CD8-positive, alpha-beta memory T cell (primary cell): ENCODE measurements at places on chromosomes 7 and 10. TPM values are rescaled to one million over a fixed set of nuclear protein-coding genes. Genes with fewer than 3 reads are reported as not detected.

The SH2D4B gene
- total RNA-seq = 0.13 TPM

The AKR1B1 gene
- total RNA-seq = 117 TPM

The ITGB8 gene
- total RNA-seq = 0.27 TPM

The SFTPA1 gene
- total RNA-seq = not detected

The SYT15 gene
- total RNA-seq = 0.70 TPM

The GNGT1 gene
- not detected for total RNA-seq

The FANK1 gene
- total RNA-seq = 0.44 TPM

The PROSER2 gene
- total RNA-seq = 1.5 TPM

- H3K4me3 ChIP-seq = peak overlapping the region; percentile 53
- H3K36me3 ChIP-seq = peaks cover 35% of the 10 kb centered on the region
- H3K27me3 ChIP-seq = no peaks in the 10 kb centered on the region
- peaks cover 58% of the 10 kb centered on the region for H3K4me1 ChIP-seq
- peak; percentile 52 for DNase-seq
Observed at GRCh38 chr10:128064108-128064969, 61.9 kb downstream of the MKI67 start.

- H3K4me1 ChIP-seq = no peaks in the 10 kb centered on the region
- no peaks in the 10 kb centered on the region for H3K27me3 ChIP-seq
- peaks cover 4% of the 10 kb centered on the region for H3K36me3 ChIP-seq
- no peak overlapping the region for H3K27ac ChIP-seq
Observed at GRCh38 chr7:75984130-75985008, 10.0 kb downstream of the TMEM120A start.

DNA sequence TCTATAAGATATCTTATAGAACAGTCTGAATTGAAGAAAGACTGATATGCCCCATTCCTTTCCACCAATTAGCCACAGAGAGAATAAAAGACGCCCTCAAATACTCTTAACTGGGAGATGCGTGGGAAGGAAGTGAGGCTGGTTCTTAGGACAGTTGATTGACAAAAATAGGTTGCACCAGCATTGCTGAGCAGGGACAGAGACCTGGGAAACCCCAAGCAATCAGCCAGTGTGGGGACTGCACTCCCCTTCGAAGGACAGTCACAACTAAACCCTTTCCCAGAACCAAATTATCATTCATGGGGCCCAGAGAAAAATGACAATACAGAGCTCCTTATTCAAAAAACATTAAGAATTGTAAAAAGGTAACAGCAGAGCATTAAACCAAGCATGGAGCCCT lies 196.9 kb upstream of the GHITM start:
- H3K36me3 ChIP-seq = no peaks in the 10 kb centered on the region
- no peak for DNase-seq
- no peaks in the 10 kb centered on the region for H3K4me1 ChIP-seq

DNA sequence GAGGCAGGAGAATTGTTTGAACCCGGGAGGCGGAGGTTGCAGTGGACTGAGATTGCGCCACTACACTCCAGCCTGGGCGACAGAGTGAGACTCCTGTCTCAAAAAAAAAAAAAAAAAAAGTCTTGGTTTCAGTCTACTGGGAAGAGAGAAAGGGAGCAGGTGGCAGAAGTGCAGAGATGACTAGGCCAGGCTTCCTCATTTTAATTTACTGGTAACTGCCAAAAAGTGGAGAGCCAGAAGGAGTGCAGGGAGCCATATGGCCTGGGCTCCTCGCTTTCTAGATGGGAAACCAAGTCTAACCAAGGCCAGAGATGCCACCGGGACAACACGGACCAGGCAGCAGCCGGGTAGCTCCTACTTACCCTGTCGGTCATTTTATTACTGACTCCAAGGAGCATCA lies 12.2 kb downstream of the SEPHS1 start:
- no peak overlapping the region for H3K4me3 ChIP-seq
- H3K4me1 ChIP-seq = peaks cover 10% of the 10 kb centered on the region
- DNase-seq = no peak
- no peak overlapping the region for H3K27ac ChIP-seq

DNA sequence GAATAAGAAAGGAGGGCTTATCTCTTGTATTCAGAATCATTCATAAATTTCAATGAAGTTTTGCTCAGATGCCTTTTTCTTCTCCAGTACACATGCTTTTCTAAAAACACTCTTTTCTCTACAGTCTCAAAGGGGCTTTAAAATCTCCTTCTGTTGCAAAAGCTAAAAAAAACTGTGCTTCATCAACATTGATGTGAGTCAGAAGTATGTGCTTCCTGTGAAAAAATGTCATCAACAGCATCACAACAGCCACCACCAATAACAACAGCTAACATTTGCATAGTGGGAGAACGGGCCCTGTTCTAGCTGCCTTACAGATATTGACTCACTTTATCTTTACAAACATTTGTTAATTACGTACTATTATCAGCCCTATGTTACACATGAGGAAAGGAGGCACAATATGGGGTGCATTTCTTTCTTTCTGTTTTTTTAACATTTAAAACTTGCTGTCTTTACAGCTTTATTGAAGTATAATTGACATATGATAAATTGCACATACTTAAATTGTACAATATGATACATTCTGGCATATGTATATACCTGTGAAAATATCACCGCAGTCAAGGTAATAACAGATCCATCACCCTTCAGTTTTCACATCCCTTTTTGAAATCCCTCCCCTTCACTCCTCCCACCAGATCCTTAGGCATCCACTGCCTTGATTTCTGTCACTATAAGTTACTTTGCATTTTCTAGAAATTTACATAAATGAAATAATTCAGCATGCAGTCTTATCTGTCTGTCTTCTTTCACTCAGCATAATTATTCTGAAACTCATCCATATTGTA lies 1605.4 kb upstream of the LRRTM3 start:
- H3K4me3 ChIP-seq = no peak overlapping the region
- H3K36me3 ChIP-seq = no peaks in the 10 kb centered on the region
- H3K27me3 ChIP-seq = no peaks in the 10 kb centered on the region
- H3K4me1 ChIP-seq = no peaks in the 10 kb centered on the region
- DNase-seq = no peak

DNA sequence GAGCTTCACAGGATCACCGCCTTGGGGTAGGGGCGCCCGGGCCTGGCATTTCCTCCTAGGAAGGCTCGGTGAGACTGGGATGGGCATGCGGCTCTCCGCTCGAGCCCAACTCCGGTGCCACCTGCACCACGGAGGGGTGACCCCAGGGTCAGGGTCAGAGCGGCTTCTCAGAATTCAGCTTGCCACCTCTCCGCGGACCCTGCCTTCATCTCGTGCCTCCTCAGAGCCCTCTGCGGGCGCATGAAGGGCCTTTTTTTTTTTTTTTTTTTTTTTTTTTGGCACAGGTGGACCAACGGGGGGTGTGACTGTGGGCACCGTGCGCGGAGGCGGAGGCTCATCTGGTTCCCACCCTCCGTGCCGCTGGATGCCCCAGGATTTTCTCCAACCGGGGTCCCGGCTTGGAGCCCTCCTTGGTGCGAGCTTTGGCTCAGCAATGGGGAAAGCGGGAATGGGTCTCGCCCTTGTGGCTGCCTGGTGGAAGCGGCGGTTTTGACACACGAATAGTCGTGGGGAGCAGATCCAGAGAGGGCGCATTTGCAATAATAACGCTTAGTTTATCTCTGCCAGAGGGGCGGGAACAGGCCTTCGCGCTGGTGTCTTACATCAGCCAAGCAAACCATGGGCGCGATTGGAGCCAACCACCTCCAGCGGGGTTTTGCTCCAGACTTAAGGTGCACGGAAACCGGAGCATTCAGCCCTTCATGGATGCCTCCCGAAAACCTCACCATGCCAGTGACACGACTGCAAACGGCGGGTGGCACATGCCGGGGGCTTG lies 5.0 kb upstream of the TNRC18 start:
- H3K4me1 ChIP-seq = peaks cover 38% of the 10 kb centered on the region
- H3K4me3 ChIP-seq = no peak overlapping the region
- H3K27me3 ChIP-seq = peaks cover 52% of the 10 kb centered on the region
- peak overlapping the region; percentile 80 for H3K27ac ChIP-seq
- no peaks in the 10 kb centered on the region for H3K36me3 ChIP-seq

DNA sequence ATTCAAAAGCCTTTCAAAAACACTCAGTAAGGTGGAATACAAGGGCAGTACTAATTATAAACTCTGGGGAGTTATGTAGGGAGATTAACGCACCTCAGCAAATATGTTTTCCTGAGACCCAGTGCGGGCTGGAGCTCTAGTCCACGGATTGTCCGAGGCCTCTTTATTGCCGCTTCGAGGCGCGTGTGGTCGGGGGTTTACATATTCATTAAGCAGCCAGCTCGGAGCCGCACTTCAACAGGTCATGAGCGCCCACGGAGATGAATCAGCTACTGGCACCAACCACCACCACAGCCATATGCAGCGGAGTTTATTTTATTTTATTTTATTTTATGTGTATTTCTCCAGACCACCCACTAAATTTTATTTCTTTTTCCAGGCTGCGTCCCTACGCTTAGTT lies 195.9 kb upstream of the ADARB2 start:
- H3K27me3 ChIP-seq = no peaks in the 10 kb centered on the region
- no peaks in the 10 kb centered on the region for H3K4me1 ChIP-seq
- H3K27ac ChIP-seq = no peak overlapping the region
- no peak overlapping the region for H3K4me3 ChIP-seq

GRCh38 chr10:29600067-29600466 lies 34.7 kb downstream of the SVIL start:
- no peak overlapping the region for H3K4me3 ChIP-seq
- no peak for DNase-seq
- no peaks in the 10 kb centered on the region for H3K36me3 ChIP-seq
- no peaks in the 10 kb centered on the region for H3K27me3 ChIP-seq

GRCh38 chr7:137626469-137627067 lies 220.2 kb downstream of the DGKI start:
- H3K27me3 ChIP-seq = no peaks in the 10 kb centered on the region
- no peak for DNase-seq
- H3K4me3 ChIP-seq = no peak overlapping the region
- H3K27ac ChIP-seq = no peak overlapping the region
- no peaks in the 10 kb centered on the region for H3K36me3 ChIP-seq

GRCh38 chr7:24660546-24660945 lies 87.3 kb downstream of the PALS2 start:
- H3K4me3 ChIP-seq = no peak overlapping the region
- no peaks in the 10 kb centered on the region for H3K4me1 ChIP-seq
- no peaks in the 10 kb centered on the region for H3K36me3 ChIP-seq
- no peak overlapping the region for H3K27ac ChIP-seq

DNA sequence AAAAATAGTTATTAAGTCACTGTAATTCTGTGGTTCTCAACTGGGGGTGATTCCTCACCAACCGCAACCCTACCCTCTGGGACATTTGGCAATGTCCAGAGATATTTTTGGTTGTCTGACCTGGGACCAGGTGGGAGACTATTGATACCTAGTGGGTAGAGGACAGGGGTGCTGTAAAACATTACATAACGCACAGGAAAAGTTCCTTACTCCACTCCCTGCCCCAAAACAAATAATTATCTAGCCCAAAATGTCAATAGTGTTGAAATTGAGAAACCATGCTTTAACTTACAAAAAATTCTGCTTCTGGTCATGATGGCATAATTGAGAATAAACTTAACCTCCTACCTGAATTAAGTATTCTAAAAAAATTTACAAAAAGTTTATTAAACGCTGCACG lies 177.7 kb upstream of the FEZF1 start:
- H3K27me3 ChIP-seq = no peaks in the 10 kb centered on the region
- no peak overlapping the region for H3K27ac ChIP-seq
- H3K36me3 ChIP-seq = no peaks in the 10 kb centered on the region
- H3K4me3 ChIP-seq = no peak overlapping the region

DNA sequence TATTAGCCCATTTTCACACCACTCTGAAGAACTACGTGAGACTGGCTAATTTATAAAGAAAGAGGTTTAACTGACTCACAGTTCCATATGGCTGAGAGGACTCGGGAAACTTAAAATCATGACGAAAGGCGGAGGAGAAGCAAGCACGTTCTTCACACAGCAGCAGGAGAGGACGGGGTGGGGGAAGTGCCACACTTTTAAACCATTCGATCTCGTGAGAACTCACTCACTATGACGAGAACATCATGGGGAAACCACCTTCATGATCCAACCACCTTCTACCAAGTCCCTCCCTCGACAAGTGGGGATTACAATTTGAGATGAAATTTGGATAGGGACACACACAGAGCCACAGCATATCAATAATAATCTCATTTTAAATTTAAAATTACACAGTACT lies 80.2 kb downstream of the VWDE start:
- no peak for DNase-seq
- no peaks in the 10 kb centered on the region for H3K4me1 ChIP-seq
- no peaks in the 10 kb centered on the region for H3K27me3 ChIP-seq
- H3K36me3 ChIP-seq = no peaks in the 10 kb centered on the region
- no peak overlapping the region for H3K27ac ChIP-seq
